ENCODE measurements at places on chromosomes 5 and 9.

DNA sequence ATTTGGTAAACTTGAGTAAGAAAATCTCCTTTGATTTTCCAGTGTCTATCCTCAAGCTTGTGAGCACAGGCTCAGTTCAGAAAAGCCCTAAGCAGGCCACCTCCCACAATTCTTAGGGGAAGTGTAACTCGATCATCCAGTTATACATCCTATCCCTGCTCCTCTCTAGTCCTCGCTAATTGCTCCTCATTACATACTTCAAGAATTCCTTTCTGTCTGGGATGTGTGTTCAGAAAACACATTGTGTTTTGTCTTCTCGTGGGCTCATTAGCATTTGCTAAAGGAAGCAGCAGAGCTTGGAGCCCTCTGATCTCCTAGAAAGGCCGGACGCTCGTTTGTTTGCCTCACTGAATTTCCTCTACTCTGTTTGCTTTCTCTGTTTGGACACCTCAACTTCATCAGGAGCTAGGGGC lies 268.2 kb upstream of the RFX3 start:
- DNase-seq: no peak

DNA sequence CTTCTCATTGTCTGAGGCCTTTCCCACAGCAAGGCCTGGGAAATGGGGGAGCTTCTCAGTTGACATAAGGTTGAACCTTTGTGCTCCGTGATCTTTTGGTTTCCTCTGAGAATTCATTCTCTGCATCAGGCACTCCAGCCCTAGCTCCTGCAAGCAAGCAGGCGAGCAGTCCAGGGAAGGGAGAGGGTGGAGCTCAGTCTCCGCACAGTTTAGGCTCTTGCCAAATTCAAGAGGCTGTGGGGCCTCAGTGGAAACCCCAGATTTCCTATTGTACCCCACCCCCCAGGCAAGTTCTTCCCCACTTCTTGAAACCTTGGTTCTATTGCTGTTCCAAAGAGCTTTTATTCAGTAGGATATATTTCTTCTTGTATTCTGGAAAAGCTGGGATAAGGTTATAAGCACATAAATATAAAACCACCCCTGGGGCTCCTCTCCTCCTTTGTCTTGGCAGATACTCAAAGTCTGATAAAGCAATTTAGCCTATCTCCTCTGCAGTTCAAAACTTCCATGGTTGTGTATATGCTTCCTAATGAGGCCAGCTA lies 147.2 kb downstream of the PDZD2 start:
- no peak for DNase-seq

- DNase-seq: no peak
These were observed 141.7 kb upstream of the MARCHF11 start for GRCh38 chr5:16321284-16321683.

- peak; percentile 27 for DNase-seq
These were observed 155.5 kb upstream of the NMUR2 start for GRCh38 chr5:152560512-152561137.

DNA sequence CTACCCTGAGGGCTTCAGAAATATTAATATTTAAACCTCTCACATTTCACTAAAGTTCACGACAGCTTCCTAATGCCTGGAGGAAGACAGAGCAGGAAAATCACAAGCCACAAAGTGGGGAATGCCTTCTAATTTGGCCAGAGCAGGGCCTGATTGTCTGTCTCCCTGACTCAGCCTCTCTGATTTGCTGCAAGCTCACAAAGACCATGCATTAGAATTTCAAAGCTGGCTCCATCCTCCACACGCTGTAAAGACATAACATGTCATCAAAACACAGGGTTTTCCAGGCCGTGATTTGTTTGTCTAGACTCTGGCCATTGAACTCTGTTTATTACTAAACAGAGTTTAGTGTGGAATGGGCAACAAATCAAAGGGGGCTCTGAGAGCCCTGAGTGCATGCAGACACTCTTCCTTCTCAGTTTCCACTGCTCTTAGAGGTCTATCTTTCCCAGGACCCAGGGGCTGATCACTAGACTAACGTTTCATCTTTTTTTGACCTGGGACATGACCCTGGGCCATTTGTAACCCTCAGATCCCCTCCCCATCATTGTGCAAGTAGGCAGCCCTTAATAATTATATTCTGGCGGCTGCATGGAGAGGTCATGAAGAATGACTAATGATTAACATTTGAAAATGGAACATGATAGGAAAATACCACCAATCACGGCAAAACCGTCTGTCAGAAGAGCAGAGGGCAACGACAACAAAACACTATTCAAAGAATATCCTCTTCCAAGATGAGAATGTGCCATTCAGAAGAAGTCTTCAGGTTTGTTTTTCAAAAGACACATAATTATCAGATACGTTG lies 140.2 kb downstream of the ENC1 start:
- DNase-seq: no peak

DNA sequence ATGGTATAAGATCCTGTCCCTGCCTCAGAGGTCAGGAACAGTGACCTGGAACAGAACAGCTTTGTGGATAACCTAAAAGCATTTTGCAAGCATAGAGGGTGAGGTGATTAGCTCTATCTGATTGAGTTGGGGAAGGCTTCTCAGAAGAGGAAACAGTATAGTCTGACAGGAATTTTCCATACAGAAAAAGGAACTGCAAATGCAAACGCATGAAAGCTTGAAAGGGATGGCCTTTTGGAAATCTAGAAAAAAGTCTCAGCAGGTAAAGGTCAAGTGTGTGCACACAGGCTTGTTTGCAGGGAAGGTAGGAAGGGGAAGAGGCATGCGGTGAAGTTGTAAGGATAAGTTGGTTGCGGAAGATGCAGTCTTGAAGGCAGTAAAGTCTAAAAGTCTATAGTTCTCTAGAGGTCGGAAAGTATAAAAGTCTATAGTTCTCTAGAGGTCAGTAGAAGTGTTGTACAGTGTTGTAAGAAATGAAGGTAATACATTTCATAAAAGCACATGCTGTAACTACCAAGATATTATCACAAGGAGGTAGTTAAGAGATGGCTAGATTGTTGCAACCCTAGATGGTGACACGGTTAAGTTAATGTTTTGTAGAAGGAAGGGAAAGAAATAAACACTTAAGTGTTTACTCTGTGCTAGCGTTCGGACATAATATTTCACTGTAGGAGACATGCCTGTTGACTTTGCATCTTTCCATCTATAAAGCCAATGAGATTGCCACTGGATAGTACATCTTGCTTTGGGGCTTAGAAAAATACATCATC lies 16.7 kb upstream of the HSPB3 start:
- DNase-seq: no peak

DNA sequence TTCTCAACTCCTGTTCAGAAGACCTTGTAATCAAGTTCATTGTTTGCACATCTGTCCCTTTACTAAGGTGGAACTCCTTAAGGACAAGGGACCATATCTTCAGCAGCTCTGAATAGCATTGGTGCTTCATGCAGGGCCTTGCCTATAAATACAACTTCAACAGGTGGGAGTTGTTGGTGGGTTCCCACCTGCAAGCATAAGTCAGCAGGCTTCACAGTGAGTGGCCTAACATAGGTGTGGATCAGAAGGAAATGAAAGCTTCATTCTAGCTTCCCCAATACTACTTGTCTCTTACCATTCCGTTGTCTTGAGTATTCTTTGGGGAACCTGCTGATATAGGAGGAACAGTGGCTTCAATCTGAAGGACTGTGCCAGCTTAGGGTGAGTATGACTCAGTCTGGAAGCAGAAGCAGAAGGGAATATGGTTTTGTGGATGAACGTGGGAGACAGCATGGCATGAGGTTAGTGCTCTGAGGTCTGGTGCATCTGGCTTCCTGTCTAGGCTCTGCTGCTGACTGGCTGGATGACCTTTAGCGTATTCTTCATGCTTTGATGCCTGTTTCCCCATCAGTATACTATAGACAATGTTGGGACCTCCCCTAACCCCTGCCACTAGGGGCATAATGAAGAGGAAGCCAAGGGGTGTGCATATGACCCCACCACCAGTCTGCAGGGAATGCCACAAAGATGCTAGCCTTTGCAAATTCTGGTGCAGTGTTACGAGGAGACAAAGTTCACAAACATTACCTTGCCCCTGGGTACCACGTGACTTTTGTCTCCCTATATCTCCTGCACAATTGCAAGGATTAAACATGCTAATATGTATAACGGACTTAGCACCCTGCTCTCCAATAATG lies 192.3 kb downstream of the PALM2AKAP2 start:
- DNase-seq: no peak

DNA sequence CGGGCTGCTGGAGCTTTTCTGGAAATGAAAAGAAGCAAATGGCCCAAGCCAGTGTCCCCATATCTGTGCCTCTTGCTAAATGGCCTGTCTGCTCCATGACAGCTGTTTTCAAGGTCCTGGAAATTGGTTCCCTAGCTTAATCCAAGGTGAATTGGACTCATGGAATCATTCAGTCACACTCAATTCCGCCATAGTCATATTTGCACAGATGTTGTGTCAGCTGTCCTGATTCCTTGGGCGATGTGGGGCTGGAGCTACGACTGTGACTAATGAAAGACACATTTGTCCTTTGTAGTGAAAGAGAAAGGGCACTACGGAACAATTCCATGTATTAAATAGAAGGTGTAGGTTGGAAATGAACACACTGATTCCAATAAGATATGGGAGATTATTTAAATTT lies 102.9 kb upstream of the MEGF10 start:
- no peak for DNase-seq

DNA sequence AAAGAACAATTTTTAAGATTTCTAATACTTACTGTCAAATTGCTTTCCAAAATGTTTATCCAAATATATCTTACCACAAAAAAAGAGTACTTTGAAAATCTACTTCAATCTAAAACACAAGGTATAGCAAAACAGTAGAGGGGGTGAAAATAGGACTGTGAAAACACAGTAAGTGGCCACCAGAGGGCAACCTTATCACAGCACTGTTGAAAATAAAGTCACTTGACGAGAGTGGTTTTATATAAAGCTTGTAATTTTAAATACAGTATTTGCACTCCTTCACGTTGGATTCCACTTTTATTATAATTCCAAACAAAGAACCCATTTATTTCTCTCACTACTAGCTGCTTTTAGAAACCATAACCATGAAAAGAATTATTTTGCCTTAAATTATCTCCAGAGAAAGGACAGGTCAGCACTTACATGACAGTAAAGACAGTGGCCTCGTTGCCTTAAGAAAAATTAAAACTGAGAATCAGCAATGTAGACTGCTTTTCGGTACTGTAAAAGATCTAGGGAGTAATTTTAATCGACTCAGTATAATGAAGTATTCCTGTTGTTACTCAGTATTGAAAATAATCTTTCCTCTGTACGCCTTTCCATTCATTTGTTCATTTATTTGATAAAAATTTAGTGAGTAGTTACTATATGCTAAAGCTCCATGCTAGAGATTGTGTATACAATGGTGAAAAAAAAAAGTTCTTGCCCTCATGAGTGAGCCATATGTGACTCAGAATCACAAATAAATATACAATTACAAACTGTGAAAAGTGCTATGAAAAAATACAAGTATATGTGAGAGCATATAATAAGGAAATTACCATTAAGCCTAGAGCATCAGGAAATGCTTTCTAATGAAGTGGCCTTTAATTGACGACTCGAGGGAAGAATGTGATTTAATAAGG lies 40.0 kb upstream of the CDK5RAP2 start:
- DNase-seq: peak; percentile 54

- DNase-seq: no peak
These were observed 236.9 kb downstream of the SAXO1 start for GRCh38 chr9:18795947-18796671.

GRCh38 chr9:109101810-109102209 lies 17.9 kb downstream of the TMEM245 start:
- DNase-seq: no peak

- no peak for DNase-seq
These were observed 667.3 kb upstream of the CDH9 start for GRCh38 chr5:27705661-27706060.

GRCh38 chr5:156378159-156378558 lies 51.2 kb downstream of the SGCD start:
- no peak for DNase-seq

DNA sequence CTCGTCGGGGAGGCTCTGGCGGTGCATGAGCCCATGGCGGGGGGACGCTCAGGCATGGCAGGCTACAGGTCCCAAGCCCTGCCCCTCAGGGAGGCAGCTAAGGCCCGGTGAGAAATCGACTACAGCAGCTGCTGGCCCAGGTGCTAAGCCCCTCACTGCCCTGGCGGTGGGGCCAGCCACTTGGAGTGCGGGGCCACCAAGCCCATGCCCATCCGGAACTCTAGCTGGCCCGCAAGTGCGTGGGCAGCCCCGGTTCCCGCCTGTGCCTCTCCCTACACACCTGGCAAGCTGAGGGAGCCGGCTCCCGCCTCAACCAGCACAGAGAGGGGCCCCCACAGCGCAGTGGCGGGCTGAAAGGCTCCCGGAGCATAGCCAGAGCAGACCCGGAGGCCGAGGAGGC lies 1896.9 kb upstream of the CDH6 start:
- no peak for DNase-seq

- no peak for DNase-seq
These were observed 5.7 kb downstream of the NFIB start for GRCh38 chr9:14307989-14308852.

DNA sequence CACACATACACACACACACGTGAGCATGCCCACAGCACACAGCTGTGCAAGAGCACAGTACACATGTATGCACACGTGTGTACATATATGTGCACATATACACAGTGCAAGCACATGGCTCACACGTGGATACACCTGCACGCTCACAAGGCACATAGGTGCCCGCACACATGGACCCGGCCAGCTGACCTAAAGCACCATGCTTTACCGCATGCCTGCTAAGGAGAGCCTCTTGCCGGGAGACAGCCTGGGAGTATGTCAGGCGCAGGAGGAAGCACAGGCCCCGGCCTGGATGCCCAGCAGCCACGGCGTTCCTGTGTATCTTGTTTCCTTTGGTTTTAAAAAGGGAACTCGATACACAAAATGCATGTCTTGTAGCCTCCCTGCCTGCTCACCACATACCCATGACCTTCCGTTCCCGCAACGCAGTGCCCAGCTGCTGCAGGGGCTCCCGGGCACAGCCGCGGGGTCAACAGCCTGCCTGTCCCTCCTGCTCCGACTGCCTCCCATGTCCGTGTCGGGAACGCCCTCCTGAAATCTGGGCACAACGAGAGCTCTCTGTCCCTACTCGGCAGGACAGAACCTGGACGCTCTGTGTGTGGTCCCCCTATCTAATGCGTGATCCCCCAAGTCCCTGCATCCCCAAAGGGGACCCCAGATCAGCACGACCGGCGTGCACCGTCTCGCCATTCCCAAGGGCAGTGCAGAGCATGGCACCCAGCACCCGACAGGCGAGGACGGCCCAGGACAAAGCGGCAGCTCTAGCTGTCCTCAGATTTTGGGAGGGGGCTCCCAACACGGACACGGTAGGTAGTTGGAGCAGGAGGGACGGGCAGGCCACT lies 3.6 kb downstream of the SLC12A7 start:
- DNase-seq: no peak

GRCh38 chr5:1004461-1005248 lies 3.9 kb upstream of the NKD2 start:
- no peak for DNase-seq

- no peak for DNase-seq
These were observed 529.1 kb upstream of the BRINP1 start for GRCh38 chr9:119898316-119898715.

DNA sequence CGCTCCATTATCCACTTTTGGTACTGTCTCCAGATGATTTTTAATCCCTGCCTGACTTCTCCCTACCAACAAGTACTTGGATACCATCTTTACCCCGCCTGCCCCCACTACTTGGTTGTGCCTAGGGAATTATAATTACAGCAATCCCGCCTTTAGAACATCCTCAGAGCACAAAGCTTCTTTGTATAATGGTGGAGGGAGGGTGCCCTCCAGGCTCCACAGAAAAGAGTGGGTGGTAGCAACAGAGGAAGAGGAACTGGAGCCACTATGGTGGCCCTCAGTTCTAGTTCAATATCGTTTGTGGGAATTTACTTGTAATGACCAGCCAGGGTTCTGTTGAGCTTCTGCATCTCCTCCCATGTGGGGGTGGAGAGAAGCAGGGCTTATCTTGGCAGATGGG lies 79.0 kb upstream of the RNF38 start:
- DNase-seq: no peak

- DNase-seq: no peak
These were observed 96.8 kb downstream of the PHF2 start for GRCh38 chr9:93673021-93673838.
